ENCODE measurements at places on chromosomes 5 and 9. TPM values are rescaled to one million over a fixed set of nuclear protein-coding genes. Genes with fewer than 3 reads are reported as not detected.
A peak's percentile ranks its signal among the peaks of the same experiment; 100 is the strongest.

- DNase-seq = no peak
- H3K36me3 ChIP-seq = no peaks in the 10 kb centered on the region
- H3K27me3 ChIP-seq = no peaks in the 10 kb centered on the region
- H3K4me1 ChIP-seq = peaks cover 23% of the 10 kb centered on the region
- no peak overlapping the region for H3K4me3 ChIP-seq
Measured at GRCh38 chr5:68548959-68549676, 333.6 kb downstream of the PIK3R1 start.

Gene NME5
- total RNA-seq = 8.4 TPM

DNA sequence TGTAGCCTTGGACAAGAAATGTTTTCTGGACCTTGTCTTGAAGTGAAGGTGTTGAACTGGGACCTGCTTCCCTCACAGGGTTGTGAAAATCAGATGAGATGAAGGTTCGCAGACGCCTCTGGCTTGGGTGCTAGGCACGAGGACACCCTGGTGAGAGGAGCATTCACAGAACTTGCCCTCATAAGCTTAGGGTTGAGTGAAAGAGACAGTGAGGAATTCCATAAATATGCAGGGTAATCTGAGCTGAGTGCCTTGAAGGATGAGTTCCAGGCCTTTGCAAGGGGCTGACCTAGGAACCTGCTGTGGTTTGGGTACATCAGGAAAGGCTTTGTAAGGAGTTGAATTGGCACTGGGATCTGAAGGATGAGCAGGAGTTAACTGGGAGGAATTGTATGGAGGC lies 75.7 kb upstream of the SAP30L start:
- no peak for DNase-seq
- H3K4me3 ChIP-seq = no peak overlapping the region
- no peaks in the 10 kb centered on the region for H3K36me3 ChIP-seq
- H3K27ac ChIP-seq = peak overlapping the region; percentile 69

- no peak for DNase-seq
- H3K4me1 ChIP-seq = peaks cover 23% of the 10 kb centered on the region
- no peak overlapping the region for H3K27ac ChIP-seq
- H3K4me3 ChIP-seq = no peak overlapping the region
- no peaks in the 10 kb centered on the region for H3K36me3 ChIP-seq
- no peaks in the 10 kb centered on the region for H3K27me3 ChIP-seq
Measured at GRCh38 chr5:133404724-133405123, 207.6 kb downstream of the FSTL4 start.

GRCh38 chr9:116741086-116741740 lies 54.1 kb downstream of the TRIM32 start:
- DNase-seq = no peak
- peaks cover 11% of the 10 kb centered on the region for H3K27me3 ChIP-seq
- no peaks in the 10 kb centered on the region for H3K4me1 ChIP-seq
- H3K4me3 ChIP-seq = no peak overlapping the region
- H3K36me3 ChIP-seq = no peaks in the 10 kb centered on the region
- H3K27ac ChIP-seq = no peak overlapping the region

DNA sequence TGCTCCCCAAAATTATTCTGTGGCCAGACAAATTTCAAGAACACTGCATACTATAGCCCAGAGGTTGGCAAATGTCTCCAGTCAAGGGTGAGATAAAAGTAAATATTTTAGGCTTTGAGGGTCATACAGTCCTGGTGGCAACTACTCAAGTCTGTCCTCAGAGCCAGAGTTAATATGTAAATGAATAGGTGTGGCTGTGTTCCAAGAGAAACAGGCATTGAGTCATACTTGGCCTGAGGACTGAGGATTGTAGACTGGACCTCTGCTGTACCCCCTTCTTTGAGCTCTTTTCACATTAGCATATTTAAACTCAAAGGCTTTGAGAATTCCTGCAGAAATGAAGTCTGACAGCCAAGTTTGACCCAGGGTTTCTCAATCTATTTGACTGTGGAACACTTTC lies 129.2 kb upstream of the PTCH1 start:
- DNase-seq = no peak
- no peaks in the 10 kb centered on the region for H3K27me3 ChIP-seq
- no peaks in the 10 kb centered on the region for H3K4me1 ChIP-seq
- H3K4me3 ChIP-seq = no peak overlapping the region
- no peaks in the 10 kb centered on the region for H3K36me3 ChIP-seq

Gene SHISAL2B
- 0.55 TPM for total RNA-seq

Gene RAPGEF6
- total RNA-seq = 22.1 TPM

- peak overlapping the region; percentile 3 for H3K27ac ChIP-seq
- DNase-seq = no peak
- no peak overlapping the region for H3K4me3 ChIP-seq
- peaks cover 10% of the 10 kb centered on the region for H3K4me1 ChIP-seq
Measured at GRCh38 chr5:82019342-82020138, 47.7 kb downstream of the ATG10 start.

Gene ARSK
- total RNA-seq = 8.9 TPM

GRCh38 chr5:52684051-52684450 lies 103.7 kb upstream of the ITGA1 start:
- no peak overlapping the region for H3K27ac ChIP-seq
- no peaks in the 10 kb centered on the region for H3K36me3 ChIP-seq
- DNase-seq = no peak
- H3K27me3 ChIP-seq = no peaks in the 10 kb centered on the region

DNA sequence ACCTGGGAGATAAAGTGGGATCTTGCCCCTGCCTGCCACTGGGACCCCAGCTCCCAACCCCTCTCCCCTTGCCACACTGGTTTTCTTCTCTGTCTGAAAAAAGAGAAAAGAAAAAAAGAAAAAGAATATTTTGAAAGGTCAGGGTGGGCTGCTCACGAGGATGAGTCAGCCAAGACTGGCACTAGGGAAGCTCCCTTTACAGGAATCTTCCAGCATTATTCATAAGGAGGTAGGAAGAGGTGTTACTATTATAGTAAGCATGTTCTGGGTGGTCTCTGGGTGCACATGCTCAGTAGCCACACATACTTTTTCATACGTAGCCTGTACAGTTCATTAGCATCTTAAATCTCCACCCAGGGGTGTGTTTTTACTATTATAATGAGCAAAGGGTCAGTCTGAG lies 46.8 kb upstream of the HAND1 start:
- no peak overlapping the region for H3K4me3 ChIP-seq
- H3K27me3 ChIP-seq = peaks cover 32% of the 10 kb centered on the region
- H3K4me1 ChIP-seq = peaks cover 3% of the 10 kb centered on the region

- H3K4me3 ChIP-seq = no peak overlapping the region
- H3K36me3 ChIP-seq = peaks cover 7% of the 10 kb centered on the region
- H3K27ac ChIP-seq = no peak overlapping the region
- DNase-seq = no peak
- H3K4me1 ChIP-seq = no peaks in the 10 kb centered on the region
Measured at GRCh38 chr5:72347801-72348308, 27.7 kb downstream of the PTCD2 start.

DNA sequence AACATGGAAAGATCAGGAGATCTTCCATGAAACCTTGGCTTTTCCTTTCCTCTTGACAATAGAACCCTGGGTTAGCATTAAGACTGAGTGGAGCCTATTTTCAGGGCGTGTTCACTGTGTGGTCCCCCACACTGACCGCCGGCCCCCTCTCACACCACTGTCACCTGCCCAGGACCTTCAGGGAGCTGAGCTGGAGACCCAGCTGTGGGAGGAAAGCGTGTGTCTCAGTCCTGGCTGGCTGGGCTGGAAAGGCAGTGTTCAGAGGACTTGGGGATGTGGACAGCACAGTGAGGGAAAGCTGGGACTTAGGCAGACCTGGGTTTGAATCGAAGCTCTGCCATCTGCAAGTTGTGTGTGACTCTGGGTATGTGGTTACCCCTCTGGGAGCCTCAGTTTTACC lies 268.1 kb downstream of the NSG2 start:
- no peaks in the 10 kb centered on the region for H3K36me3 ChIP-seq
- peaks cover 37% of the 10 kb centered on the region for H3K27me3 ChIP-seq
- no peak overlapping the region for H3K27ac ChIP-seq

Gene PPIC
- 1.7 TPM for total RNA-seq

DNA sequence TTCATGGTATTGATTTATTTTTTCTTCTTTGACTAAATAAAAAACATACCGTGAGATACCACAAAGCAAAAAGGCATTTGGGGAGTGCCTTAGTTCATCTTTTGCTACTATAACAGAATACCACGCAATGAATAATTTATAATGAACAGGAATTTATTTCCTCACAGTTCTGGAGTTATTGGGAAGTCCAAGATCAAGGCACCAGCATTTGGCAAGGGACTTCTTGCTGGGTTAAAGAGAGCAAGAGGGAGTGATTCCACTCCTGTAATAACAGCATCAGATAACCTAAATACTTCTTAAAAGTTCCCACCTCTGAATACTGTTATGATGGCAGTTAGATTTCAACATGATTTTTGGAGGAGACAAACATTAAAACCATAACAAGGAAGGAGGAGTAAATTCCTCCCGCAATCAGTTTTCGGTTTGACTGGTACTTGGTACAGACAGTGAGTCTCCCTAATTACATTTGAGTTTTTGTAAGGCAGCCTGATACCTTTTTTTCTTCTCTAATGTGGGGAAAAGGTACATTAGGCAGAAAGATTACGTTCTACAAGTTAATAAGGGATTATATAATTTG lies 8.8 kb upstream of the OMD start:
- no peak for DNase-seq
- no peaks in the 10 kb centered on the region for H3K4me1 ChIP-seq
- H3K27me3 ChIP-seq = no peaks in the 10 kb centered on the region
- no peak overlapping the region for H3K4me3 ChIP-seq

- peaks cover 65% of the 10 kb centered on the region for H3K4me1 ChIP-seq
- no peak overlapping the region for H3K4me3 ChIP-seq
- no peaks in the 10 kb centered on the region for H3K27me3 ChIP-seq
- no peaks in the 10 kb centered on the region for H3K36me3 ChIP-seq
- no peak for DNase-seq
Measured at GRCh38 chr5:124872615-124873014, 126.2 kb upstream of the ZNF608 start.

GRCh38 chr5:177036921-177037320 lies 14.4 kb downstream of the ZNF346 start:
- H3K4me1 ChIP-seq = peaks cover 9% of the 10 kb centered on the region
- no peak for DNase-seq
- H3K27me3 ChIP-seq = no peaks in the 10 kb centered on the region
- H3K36me3 ChIP-seq = peaks cover 7% of the 10 kb centered on the region
- no peak overlapping the region for H3K4me3 ChIP-seq

DNA sequence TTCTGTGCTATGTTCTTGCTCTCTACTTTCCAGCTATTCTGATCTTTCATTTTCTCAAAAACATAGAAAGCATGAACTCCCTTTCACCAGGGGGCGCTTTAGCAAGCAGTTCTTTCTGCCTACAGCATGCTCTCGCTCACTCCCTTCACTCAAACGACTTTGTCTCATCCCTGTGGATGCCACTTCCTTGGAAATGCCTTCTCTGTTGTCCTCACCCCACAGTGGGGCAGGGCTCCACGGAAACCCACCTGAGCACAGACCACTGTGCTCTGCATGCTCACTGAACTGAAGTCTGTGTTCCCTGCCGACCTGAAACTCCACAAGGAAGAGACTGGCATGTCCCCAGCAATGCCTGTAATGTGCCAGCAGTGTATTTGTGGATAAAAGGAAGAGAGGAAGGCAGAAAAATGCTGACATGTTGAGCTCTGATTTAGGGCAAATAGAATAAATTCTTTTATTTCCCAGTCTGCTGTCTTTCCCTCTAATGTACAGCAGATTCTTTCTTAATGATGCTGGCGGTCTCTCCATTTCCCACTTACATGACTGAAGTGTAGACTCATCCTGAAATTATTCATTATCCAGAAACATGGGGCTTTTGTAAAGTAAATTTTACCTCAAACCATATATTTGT lies 4.9 kb upstream of the ROR2 start:
- peak overlapping the region; percentile 39 for H3K4me3 ChIP-seq
- H3K27ac ChIP-seq = no peak overlapping the region
- H3K27me3 ChIP-seq = peaks cover 22% of the 10 kb centered on the region
- peak; percentile 76 for DNase-seq
- H3K36me3 ChIP-seq = no peaks in the 10 kb centered on the region

GRCh38 chr5:172370648-172371545 lies 83.4 kb downstream of the SH3PXD2B start:
- peaks cover 46% of the 10 kb centered on the region for H3K36me3 ChIP-seq
- H3K4me1 ChIP-seq = no peaks in the 10 kb centered on the region
- H3K4me3 ChIP-seq = no peak overlapping the region
- H3K27ac ChIP-seq = no peak overlapping the region
- peak; percentile 40 for DNase-seq
- no peaks in the 10 kb centered on the region for H3K27me3 ChIP-seq

- H3K27me3 ChIP-seq = no peaks in the 10 kb centered on the region
- no peak overlapping the region for H3K4me3 ChIP-seq
- no peaks in the 10 kb centered on the region for H3K36me3 ChIP-seq
- no peak overlapping the region for H3K27ac ChIP-seq
Measured at GRCh38 chr9:132049900-132050299, 29.8 kb downstream of the MED27 start.

Measured in neural crest cell (in vitro differentiated cells).